ENCODE measurements at places on chromosomes 2 and 18.

DNA sequence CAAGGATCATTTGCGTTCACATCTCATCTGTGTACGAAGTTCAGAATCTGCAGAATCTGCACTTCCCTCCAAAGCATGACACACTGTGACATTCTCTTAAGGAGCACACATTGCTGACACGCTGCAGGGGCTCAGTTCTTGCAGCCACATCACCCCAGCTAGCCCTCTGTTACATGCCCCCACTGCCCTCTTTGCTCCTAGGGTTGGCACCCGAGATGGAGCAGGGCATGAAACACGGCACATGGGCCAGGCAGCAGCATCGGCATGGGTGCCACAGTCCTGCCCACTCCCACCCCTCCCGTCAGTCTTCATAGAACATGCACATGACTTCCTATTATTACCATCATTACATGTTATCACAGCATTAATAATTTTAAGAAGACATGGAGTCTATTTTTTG, 76.4 kb downstream of the COL6A3 start:
- no peak for DNase-seq

DNA sequence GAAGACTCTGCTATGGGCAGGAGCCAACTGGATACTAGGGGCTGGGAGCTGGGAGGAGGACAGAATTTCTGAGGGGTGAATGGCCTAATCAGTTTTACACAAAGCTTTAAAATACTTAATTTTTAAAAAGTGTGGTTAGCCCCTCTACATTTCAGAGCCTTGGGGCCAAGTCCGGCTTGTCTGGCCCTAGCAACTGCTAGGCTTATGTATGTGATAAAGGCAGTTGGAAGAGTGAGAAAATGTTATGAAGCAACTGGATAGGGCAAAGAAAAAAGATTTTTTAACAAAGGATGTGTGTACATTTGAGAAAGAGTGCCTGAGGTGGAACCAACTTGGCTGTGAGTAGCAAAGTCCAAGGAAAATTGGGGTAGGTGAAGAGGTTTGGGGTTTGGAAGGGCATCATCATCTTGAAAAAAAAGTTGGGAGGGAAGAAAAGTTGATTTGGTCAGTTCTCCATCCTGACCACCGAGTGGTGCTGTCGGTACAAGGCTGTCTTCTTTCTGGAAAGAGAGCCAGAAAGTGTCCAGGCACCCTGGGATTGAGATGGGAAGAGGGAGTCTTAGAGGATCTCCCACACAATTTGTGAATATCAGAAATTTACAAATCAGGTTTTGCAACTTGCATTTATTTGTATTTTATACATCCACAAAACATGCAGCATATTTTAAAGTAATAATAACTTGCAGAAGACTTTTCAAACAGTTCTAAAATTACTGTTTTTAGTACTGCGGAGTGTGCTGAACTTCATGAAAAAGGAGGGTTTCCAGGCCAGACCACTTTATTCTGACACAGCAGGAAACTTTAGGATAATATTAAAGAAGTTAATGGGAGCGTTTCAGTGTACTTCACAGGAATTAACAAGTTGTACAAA, 10.5 kb upstream of the CDK15 start:
- DNase-seq, result peak; percentile 35

GRCh38 chr2:133417415-133417814, 150.8 kb downstream of the NCKAP5 start:
- DNase-seq, result no peak

DNA sequence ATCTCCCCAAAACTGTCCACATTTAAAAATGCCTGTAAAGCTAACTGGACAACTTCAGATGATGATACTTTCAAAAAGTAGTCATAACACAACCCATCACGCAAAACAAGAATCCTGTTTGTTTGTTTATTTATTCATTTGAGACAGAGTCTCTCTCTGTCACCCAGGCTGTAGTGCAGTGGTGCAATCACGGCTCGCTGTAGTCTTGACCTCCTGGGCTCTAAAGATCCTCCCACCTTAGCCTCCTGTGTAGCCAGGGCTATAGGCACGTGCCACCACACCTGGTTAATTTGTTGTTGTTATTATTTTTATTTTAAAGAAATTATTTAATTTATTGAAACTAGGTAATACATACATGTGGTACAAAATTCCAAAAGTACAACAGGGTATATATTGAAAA, 94.8 kb downstream of the RAPGEF4 start:
- DNase-seq, result no peak

DNA sequence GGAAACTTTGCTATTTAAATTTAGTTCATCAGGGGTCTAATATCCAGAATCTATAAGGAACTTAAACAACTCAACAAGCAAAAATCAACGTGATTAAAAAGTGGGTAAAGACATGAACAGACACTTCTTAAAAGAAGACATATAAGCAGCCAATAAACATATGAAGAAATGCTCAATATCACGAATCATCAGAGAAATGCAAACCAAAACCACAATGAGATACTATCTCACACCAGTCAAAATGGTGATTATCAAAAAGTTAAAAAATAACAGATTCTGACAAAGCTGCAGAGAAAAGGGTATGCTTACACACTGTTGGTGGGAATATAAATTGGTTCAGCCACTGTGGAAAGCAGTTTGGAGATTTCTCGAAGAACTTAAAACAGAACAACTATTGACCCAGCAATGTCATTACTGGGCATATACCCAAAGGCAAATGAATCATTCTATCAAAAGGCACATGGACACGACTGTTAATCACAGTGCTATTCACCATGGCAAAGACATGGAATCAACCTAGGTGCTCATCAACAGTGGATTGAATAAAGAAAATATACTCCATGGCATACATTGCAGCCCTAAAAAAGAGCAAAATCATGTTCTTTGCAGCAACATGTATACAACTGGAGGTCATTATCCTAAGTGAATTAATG, 189.9 kb downstream of the SLC4A10 start:
- DNase-seq, result no peak

- DNase-seq, result no peak
These were observed 317.5 kb upstream of the RAB6C start for GRCh38 chr2:129661935-129662334.

GRCh38 chr2:147451902-147452515, 392.8 kb upstream of the ACVR2A start:
- no peak for DNase-seq

- no peak for DNase-seq
These were observed 9.6 kb downstream of the GDF7 start for GRCh38 chr2:20676353-20677215.

- DNase-seq, result no peak
These were observed 691.0 kb downstream of the ZEB2 start for GRCh38 chr2:143828763-143829537.

- peak; percentile 64 for DNase-seq
These were observed 66.7 kb downstream of the ETAA1 start for GRCh38 chr2:67463810-67464209.

DNA sequence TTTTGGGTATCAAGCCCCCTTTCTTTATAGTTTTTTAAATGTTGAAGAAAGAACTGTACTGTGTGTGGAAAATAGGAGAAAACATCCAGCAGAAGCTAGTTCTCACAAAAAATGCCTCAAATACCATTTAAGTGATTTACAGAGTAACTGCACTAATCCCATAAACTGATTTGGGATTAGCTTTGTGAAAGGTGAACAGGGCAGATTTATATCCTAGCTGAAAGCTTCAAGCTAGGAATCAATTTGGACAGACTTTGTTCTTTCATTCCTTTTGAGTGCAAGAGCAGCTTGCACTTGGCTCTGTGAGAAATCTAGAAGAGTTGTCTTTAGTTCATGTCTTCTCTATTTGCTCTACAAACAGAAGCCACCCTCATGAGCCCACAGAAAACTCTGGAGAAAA, 183.9 kb upstream of the VRK2 start:
- DNase-seq, result no peak

GRCh38 chr2:64657411-64657810, 3.7 kb upstream of the SERTAD2 start:
- no peak for DNase-seq

DNA sequence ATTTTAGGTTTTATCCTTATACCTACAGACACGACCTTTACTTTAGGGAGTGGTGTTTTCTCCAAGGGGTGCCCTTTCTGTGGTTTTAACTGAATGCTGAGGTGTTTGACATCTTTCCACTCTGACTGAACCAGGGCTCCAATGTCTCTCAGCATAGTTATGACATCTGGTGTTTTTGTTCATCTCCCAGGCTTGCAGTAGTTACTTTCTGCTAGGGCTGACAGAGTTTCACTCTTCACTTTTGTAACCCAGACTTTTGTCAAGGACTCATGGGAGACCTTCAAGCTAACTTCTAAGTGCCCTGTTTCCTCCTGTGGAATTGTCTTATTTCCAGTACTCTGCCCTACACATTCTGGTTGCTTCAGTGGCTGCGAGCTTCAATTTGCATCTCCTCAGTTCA, 103.1 kb downstream of the CCDC85A start:
- no peak for DNase-seq

DNA sequence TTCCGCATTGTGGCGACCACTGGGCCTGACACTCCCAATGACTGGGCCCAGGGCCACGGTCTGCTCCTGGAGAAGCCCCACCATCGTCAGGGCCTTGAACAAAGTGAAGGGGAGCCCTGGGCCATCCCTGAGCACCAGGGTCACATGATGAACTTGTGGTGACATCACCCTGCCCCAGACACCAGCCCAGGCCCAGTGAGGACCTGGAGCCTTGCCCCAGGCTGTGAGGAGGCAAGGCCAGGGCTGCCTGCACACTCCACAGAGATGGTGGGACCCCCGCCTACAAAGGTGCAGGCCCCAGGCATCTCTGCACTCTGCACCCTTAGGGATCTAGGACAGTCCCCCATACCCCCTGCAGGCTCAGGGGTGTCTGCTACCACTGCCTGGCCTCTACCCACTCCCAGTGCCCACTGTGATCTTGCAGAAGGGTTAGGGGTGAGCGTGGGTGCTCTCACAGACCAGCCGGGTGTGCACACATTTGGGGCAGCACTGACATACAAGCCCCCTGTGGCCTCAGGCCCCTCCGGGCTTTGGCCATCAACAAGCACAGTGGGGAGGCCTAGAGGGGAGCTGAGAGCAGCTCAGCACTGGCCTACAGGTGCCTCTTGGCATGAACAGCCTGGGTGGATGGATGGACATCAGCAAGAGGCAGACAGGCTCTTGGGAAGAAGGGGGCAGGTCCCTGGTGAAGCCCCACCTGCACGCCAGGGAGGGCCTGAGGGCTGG, 624.0 kb upstream of the LRRTM4 start:
- DNase-seq, result no peak

DNA sequence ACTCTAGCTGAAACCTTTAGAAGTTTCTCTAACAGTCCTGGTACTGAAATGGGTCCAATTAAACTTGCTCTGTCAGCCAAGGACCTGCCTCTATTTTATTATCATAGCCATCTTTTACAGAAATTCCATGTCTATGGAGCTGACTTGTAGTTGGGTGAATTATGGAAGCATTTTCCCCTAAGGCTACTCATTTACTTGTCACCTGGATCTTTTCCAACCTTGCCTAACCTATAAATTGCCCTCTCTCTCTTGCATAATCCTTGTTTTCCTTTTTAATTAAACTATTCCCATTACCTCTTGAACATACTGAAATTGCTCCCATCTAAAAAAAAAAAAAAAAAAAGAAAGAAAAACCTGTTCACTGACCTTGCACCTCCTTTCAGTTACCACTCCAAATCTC, 74.6 kb upstream of the DOK6 start:
- DNase-seq, result no peak

- DNase-seq, result no peak
These were observed 1.7 kb downstream of the ARHGAP28 start for GRCh38 chr18:6731222-6731596.

DNA sequence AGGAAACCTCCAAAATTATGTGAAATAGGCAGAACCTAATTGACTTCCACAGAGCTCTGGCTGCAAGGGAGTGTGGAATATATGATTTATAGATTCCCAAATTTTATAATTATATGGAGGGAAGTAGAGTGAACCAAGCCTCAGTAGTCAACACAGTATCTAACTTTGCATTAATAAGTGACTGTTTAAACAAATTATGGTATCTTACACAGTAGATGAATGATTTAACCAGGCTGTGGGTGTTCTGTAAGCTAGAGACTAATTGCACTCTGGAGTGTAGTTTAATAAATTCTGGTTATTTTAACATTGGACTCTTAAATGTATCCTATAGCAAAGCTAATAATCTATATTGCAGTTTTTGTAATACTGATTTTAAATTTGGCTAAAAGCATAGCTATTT, 183.5 kb downstream of the KIAA1328 start:
- DNase-seq, result no peak

- DNase-seq, result no peak
These were observed 62.8 kb downstream of the ABCB11 start for GRCh38 chr2:168968342-168968741.

DNA sequence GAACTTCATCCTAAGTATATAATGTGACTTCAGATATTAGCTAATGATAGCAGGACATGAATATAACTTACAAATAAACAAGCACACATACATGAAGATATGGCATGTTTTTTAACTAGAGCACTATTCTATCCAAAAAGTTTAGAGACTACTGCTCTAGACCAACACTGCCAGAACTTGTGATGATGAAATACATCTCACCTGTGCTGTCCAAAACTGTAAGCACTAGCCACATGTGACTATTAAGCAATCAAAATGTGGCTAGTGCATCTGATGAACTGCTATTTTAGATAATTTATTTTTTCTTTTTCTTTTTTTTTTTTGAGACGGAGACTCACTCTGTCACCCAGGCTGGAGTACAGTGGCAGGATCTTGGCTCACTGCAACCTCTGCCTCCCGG, 7.1 kb downstream of the AAK1 start:
- DNase-seq, result no peak

DNA sequence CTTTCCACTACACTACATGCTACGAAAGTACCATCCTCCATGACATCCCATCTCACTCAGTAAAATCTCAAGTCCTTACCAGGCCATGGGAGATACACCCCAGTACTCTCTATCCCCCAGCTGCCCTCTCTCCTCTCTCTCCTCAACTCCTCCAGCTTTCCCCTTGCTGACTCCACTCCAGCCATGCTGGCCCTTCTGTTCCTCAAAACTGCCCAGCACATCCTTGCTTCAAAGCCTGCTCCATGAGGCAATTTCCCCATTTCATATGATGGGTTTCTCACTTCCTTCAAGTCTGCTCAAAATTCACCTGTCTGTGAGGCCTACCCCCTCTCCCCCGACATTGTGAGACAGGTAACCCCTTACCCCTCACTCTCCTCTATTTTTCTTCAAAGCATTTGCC, 8.6 kb downstream of the CHN1 start:
- DNase-seq, result no peak

DNA sequence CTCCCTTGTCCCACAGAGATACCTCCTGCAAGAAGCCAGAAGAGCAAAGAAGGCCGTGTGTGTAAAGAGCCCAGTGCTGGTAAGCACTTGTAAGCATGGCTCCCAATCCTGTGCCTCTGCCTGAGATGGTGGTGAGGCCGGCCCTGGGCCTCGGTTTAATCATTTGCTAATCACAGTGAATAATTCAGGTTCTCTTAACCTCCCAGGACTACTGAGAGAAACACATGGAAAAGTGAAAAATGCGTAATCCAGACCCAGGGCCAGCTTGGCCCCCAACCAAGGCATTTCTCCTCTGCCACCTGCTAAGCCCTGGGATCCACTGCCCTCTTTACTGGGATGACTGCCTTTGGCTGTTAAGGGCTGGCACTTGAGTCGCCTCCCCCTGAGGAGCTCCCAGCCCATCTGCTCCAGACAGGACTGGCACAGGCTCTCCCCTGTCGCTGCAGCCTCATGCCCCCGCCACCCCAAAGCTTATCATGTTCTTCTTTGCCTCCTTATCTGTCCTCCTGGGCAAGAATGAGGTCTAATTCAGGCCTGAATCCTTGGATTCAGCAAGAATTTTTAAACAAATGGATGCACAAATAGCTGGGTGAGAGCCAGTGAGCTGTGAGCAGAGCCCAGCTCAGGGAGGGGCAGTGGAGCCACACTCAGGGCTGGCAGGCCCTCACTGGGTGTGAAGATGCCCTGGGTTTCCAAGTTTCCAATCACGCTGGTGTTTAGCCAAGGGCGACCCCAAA, 193.9 kb upstream of the HS6ST1 start:
- no peak for DNase-seq
